ENCODE measurements at places on chromosomes 2 and 18. TPM values are rescaled to one million over a fixed set of nuclear protein-coding genes. Genes with fewer than 3 reads are reported as not detected.

AKAIN1 gene
- not detected for total RNA-seq

- H3K4me3 ChIP-seq = no peak overlapping the region
- no peak overlapping the region for H3K27ac ChIP-seq
- no peaks in the 10 kb centered on the region for H3K36me3 ChIP-seq
- no peak for DNase-seq
- H3K27me3 ChIP-seq = no peaks in the 10 kb centered on the region
These were observed 769.8 kb upstream of the GYPC start for GRCh38 chr2:125886153-125886552.

DNA sequence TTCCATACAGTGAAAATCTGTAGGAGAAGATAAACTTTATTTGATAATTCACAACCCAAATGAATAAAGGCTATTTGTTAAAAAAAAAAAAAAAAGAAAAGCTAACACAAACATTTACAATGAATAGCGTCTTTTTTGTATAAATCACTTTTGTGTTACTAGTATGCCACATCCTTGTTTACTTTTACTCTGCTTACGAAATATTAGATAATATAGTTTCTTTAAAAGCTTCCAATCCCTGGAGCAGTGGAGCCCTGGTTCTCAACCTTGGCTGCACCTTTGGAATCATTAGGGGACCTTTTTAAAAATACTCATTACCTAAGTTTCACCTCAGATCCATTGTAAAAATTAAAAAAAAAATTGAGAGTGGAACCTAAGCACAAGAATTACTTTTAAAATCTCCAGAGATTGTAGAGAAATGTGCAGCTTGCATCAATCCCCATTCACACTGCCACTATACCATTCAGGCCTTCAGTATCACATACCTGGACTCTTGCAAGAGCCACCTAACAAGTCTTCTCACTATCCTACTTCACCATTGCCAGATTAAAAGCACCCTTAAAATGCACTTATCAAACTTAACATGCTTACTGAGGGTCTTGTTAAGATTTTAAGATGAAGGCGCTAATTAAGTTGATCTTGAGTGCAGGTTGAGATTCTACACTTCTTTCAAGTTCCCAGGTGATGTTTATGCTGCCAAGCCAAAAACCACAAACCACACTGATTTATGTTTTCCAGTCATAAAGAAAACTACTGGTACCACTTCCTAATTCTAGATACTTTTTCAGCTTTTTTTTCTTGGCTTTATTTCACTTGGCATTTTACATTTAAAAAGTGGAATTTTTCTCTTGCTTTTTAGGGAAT lies 59.7 kb upstream of the ZC3H15 start:
- no peaks in the 10 kb centered on the region for H3K4me1 ChIP-seq
- no peak overlapping the region for H3K27ac ChIP-seq
- no peaks in the 10 kb centered on the region for H3K27me3 ChIP-seq
- no peak overlapping the region for H3K4me3 ChIP-seq
- no peaks in the 10 kb centered on the region for H3K36me3 ChIP-seq

DNA sequence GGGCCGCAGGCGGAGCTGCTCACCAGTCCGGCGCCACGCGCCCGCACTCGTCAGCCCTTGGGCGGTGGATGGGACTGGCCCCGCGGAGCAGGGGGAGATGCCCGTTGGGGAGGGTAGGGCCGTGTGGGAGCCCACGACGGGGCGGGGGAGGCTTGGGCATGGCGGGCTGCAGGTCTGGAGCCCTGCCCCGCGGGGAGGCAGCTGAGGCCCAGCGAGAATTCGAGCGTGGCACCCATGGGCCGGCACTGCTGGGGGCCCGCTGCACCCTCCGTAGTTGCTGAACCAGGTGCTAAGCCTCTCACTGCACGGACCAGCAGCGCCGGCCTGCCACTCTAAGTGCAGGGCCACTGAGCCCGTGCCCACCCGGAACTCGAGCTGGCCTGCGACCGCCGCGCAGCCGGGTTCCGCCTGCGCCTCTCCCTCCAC lies 182.4 kb upstream of the ERBB4 start:
- H3K27me3 ChIP-seq = no peaks in the 10 kb centered on the region
- no peaks in the 10 kb centered on the region for H3K36me3 ChIP-seq
- H3K4me1 ChIP-seq = no peaks in the 10 kb centered on the region
- no peak overlapping the region for H3K4me3 ChIP-seq

- no peak overlapping the region for H3K27ac ChIP-seq
These were observed 533.5 kb upstream of the NRP2 start for GRCh38 chr2:205148755-205149154.

- DNase-seq = no peak
- no peak overlapping the region for H3K27ac ChIP-seq
- no peaks in the 10 kb centered on the region for H3K36me3 ChIP-seq
- peaks cover 3% of the 10 kb centered on the region for H3K4me1 ChIP-seq
- H3K27me3 ChIP-seq = no peaks in the 10 kb centered on the region
These were observed 536.9 kb downstream of the TMX3 start for GRCh38 chr18:68177807-68178702.
